ENCODE measurements at places on chromosomes 6 and 20.

GRCh38 chr6:17276766-17277165, 4.4 kb upstream of the RBM24 start:
- no peak for DNase-seq

GRCh38 chr6:109738255-109738654, 47.2 kb downstream of the FIG4 start:
- no peak for DNase-seq

GRCh38 chr6:46490425-46491200, 636 bp downstream of the RCAN2 start:
- no peak for DNase-seq

DNA sequence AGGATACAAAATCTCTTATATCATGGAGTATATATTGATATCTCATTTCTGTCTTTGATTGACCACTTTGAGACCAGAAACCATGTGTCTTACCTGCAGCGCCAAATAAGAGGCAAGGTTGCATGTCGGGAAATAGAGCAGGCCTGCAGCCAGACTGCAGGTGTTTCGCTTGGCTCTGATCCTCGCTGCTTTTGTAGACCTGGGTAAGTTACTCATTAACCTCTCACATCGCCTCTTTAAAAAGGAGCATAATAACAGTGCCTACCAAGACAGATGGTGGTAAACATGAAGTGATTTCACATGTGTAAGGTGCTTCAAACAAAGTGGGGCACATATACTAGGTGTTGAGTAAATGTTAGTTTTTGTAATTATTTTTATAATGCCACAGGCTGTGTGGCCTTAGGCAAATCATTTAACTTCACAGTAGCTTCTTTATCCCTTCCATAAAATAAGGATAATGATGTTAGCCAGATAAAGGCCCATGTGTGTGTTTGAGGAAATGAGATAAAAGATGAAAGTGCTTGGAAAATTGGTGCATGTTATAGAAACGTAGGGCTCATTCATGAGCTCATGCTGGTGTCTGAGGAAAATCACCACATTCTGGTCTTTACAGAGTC, 248.8 kb upstream of the MAP3K7 start:
- peak; percentile 10 for DNase-seq

GRCh38 chr6:89501222-89501621, 68.3 kb downstream of the ANKRD6 start:
- DNase-seq = no peak

DNA sequence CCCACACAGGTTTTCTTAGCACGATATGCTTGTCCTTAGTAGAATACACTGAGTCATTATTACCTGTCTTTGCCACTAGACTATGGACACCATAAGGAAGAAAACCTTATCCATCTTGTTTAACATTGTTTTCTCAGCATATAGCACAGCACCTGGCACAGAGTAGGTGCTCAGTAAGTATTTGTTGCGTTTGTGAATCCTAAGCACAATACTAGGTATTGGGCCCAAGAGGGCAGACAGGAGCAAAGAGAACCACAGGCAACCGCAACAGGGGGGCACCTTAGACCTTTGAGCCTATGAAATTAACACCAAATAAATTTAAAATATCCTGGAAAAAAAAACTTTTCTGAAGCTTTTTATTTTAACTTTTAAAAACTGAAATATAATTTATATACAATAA, 3.7 kb upstream of the NCOA6 start:
- DNase-seq = no peak

DNA sequence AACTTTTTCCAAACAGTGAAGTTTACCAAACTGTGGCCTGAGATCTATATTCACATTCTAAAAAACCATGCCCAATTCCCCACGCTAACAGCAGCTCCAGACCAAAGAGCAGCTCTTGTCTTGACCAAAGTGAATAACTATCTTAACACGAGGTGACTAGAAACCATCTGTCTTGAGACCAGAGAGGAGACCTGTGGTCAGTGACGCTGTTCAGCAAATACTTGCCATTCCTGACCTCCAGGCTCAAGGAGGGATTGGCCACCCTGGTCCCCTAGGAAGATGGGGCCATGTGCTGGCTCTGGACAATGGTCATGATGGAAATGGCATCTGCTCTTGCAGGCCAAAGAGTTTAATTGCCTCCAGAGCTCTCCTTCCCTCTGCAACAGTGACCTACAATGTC, 104.4 kb upstream of the CD93 start:
- no peak for DNase-seq

Data from NCI-H2029 (cell line).